ENCODE measurements at places on chromosomes 12 and 14. TPM values are rescaled to one million over a fixed set of nuclear protein-coding genes. Genes with fewer than 3 reads are reported as not detected.
A peak's percentile ranks its signal among the peaks of the same experiment; 100 is the strongest.

The APOF gene
- 0.12 TPM for total RNA-seq

- DNase-seq, result no peak
Measured at GRCh38 chr14:93969082-93969828, 7.1 kb downstream of the ASB2 start.

GRCh38 chr14:30375296-30375892, 183.6 kb upstream of the G2E3 start:
- DNase-seq, result peak; percentile 49

GRCh38 chr12:57803319-57803893, 15.1 kb downstream of the AVIL start:
- no peak for DNase-seq
